ENCODE measurements at places on chromosomes 1 and 21.

DNA sequence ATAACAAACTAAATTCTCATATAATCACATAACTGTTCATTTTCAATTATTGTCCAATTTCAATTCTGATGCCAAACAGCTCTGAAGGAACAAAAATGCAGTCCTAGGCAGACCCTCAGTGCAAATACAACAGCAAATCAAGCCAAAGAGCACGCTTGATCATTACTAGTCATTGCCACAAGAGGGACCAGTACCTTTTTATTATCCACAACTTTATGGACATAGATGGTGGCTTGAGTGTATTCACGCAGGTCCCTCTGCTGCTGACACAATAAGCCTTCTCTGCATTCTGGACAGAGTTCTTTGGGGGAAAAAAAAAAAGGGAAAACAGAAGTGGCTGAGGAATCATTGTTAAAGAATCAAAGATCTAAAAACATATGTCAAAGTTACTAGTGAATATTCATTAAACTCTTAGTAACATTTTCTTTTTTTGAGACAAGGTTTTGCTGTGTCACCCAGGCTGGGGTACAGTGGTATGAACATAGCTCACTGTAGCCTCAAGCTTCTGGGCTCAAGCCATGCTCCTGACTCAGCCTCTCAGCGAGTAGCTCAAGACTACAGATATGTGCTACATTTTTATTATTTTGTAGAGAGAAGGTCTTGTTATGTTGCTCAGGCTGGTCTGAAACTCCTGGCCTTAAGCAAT, 34.3 kb upstream of the RAP1GAP start:
- peak; percentile 59 for DNase-seq

- DNase-seq = no peak
Observed at GRCh38 chr1:65679773-65680172, 112.9 kb upstream of the PDE4B start.

- DNase-seq = no peak
Observed at GRCh38 chr1:168801032-168801745, 72.2 kb upstream of the DPT start.

GRCh38 chr1:231581859-231582258, 44.7 kb upstream of the DISC1 start:
- no peak for DNase-seq

DNA sequence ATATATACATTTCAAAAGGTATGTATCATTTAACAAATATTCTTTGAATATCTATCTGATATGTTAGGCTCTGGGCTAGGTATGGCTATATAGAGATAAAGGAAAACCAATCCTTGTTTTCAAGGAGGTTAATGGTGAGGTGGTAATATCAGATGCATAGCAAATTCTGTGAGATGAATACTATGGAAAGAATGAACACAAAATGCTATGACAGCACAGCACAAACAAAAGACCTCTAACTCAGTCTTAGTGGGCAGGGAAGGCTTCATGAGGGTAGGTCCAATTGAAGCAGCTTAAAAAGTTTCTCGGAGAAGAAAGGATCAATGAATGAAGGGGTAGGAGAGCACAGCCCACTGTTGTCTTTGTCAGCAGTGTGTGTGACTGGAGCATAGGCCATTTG, 27.2 kb downstream of the FASLG start:
- no peak for DNase-seq

DNA sequence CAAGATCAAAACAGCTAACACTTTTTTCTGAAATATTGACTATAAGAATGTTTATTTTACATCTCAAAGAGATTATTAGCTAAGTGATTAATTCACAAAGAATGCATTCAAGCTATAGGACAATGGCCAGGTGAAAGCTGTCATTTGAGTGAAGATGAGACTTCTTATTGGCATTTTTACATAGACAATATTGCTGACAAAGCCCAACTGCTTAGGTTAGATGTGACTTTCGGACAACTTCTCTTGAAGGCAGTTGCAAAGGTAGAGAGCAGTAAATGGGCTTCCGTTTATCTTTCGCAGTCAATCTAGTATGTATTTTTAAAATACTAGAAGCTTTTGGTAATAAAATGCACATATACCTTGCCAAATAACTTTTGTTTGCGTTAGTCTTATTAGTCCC, 1041.3 kb downstream of the AMY1C start:
- DNase-seq = no peak

DNA sequence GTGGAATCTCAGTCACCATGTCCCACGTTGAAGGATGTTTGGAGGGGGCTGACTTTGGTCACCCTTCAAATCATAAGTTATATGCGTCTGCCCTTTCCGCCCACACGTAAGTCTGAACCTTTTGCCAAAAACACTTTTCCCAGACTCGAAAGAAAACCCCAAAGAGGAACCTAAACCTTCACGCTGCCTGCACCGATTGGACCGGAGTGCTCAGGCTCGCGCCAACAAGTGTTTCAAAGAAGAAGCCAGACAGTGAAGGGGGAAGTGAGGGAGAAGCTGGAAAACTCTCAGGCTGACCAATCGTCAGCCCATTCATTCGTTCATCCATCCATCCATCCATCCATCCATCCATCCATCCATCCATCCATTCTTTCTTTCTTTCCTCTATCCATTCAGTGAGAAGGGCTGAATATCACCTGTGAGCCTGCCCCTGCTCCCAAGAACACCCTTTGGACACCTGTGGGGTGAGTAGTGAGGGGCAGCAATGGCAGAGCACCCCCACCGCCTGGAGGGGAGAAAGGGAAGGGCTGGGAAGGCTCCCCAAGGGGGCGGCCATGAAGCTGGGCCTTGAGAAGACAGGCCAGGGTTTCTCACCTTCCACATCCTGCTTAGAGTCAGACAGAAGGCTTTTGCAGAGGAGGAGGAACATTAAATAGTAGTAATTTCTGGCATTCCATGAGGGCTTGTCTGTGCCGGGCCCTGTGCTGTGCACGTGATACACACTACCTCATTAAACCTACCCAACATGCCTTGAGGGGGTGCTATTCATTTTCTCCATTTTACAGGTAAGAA, 27.1 kb upstream of the RUNX3 start:
- DNase-seq = no peak

- no peak for DNase-seq
Observed at GRCh38 chr1:28176492-28177470, at the start of gene PTAFR. Gene PTAFR, minus strand, starts transcription at chr1:28176690. Its CDS starts 25,669 bp downstream, at chr1:28151021.

DNA sequence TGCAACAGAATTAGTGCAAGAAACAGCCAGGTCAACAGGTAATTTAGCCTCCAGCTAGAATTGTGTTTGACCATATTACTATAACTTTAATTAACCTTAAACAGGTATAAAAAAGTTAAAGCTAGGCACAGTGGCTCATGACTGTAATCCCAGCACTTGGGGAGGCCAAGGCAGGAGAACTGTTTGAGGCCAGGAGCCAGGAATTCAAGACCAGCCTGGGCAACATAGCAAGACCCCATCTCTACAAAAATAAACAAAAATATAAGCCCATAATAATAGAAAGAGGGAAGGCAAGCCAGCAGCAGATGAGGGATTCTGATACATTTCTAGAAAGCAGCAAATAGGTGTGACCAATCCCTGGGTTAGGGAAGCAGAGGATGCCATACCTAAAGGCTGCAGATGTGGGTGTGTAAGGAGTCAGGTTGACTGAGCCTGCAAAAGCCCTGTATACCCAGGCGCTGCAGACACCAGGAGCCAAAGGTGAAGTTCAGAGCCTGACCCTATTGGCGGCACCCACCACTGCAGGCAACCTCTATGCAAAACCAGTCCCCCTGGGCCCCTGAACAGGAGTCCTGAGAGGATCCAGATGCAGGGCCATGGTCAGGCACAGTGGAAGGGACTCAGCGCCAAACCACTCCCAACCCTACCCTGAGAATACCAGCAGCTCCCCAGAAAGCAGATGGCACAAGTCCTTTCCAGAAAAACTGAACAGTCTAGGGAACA, 19.3 kb upstream of the LSS start:
- DNase-seq = no peak

- DNase-seq = peak; percentile 75
Observed at GRCh38 chr1:235327559-235328270, at the start of gene ARID4B. Gene ARID4B, minus strand, starts transcription at chr1:235328179. Its CDS starts 1,260 bp downstream, at chr1:235326919.

All from Caki2 (cell line).